ENCODE measurements at places on chromosomes 2 and 18. TPM values are rescaled to one million over a fixed set of nuclear protein-coding genes. Genes with fewer than 3 reads are reported as not detected.

CYP27A1 gene
- 4.7 TPM for total RNA-seq

FEV gene
- total RNA-seq, result not detected

IL18RAP gene
- total RNA-seq, result not detected

- no peaks in the 10 kb centered on the region for H3K27me3 ChIP-seq
- H3K27ac ChIP-seq, result no peak overlapping the region
Observed at GRCh38 chr2:224932522-224932921, 109.7 kb downstream of the DOCK10 start.
